ENCODE measurements at places on chromosomes 3 and 15. TPM values are rescaled to one million over a fixed set of nuclear protein-coding genes. Genes with fewer than 3 reads are reported as not detected.

The C2CD4A gene
- not detected for total RNA-seq

The CPNE9 gene
- total RNA-seq, result 0.16 TPM

The C3orf22 gene
- total RNA-seq, result not detected

The KBTBD8 gene
- total RNA-seq, result 3.6 TPM

The ARHGEF26 gene
- 1.2 TPM for total RNA-seq

The CIDEC gene
- total RNA-seq, result 0.36 TPM

The WDR76 gene
- 1.8 TPM for total RNA-seq

The ECE2 gene
- total RNA-seq, result not detected
